Left ventricle myocardium inferior (tissue), 1 donor: ENCODE measurements at places on chromosomes 13 and 19. TPM values are rescaled to one million over a fixed set of nuclear protein-coding genes. Genes with fewer than 3 reads are reported as not detected.

Gene MEDAG
- total RNA-seq, result 5.9 TPM

Gene ZNF534
- 0.44 TPM for total RNA-seq

Gene JOSD2
- total RNA-seq, result 28.6 TPM

DNA sequence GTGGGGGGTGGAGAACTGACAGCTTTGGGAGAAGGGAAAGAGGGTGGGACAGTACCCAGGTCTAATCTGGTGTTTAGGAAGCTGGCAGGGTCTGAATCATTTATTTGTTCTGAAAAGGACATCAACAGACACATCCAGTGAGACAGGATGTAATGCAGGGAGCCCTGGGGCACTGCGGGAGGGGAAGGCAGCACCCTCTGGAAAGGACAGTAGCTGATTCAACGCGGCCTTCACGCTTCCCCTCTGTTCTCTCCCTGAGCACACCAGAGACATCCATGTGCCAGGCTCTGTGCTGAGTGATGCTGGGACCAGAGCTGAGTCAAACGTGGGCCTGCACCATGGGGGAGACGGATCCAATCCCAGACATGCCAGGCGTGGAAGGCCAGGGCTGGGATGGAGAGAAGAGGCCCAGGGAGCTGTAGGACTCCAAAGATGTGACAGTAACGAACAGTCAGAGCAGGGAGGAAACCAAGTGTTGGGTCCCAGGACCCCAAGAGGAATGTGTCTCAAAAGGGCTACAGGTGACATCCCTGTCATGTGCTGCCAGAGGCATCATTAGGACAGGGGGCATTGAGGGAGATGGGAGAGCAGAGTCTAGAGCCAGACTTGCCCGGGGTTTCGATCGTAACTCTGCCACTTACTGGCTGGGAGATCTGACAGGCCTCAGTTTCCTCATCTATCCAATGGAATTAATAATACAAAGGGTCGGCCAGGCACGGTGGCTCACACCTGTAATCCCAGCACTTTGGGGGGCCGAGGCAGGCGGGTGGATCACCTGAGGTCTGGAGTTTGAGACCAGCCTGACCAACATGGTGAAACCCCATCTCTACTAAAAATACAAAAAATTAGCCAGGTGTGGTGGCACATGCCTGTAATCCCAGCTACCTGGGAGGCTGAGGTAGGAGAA lies 1.7 kb downstream of the ETFB start:
- H3K36me3 ChIP-seq, result no peaks in the 10 kb centered on the region
- no peaks in the 10 kb centered on the region for H3K27me3 ChIP-seq
- peaks cover 55% of the 10 kb centered on the region for H3K4me1 ChIP-seq
- DNase-seq, result no peak

DNA sequence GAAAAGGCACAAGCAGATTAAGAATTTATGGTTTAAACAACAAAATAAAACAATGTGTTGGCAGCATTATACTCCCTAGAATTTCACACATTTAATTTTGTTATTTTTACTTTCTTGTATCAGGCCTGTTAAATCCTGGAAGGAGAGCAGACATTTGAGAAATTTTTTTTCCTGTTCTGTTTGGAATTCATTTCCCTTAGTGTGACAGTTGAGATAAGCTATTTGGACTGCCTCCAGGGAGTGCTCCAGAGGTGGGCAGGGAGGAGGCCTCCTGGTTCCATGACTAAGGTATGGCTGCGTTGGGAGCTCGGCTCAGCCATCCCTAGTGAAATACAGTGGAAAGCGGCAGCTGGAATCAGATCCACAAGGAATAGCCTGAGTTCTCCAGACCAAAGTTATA lies 185.7 kb downstream of the KCNRG start:
- H3K36me3 ChIP-seq, result no peaks in the 10 kb centered on the region
- H3K4me1 ChIP-seq, result peaks cover 12% of the 10 kb centered on the region

Gene TMEM150B
- 2.0 TPM for total RNA-seq

- H3K27ac ChIP-seq, result no peak overlapping the region
- H3K27me3 ChIP-seq, result no peaks in the 10 kb centered on the region
- no peak for DNase-seq
- H3K4me1 ChIP-seq, result no peaks in the 10 kb centered on the region
- no peak overlapping the region for H3K4me3 ChIP-seq
These were observed 569.2 kb downstream of the MYO16 start for GRCh38 chr13:109198585-109198984.

DNA sequence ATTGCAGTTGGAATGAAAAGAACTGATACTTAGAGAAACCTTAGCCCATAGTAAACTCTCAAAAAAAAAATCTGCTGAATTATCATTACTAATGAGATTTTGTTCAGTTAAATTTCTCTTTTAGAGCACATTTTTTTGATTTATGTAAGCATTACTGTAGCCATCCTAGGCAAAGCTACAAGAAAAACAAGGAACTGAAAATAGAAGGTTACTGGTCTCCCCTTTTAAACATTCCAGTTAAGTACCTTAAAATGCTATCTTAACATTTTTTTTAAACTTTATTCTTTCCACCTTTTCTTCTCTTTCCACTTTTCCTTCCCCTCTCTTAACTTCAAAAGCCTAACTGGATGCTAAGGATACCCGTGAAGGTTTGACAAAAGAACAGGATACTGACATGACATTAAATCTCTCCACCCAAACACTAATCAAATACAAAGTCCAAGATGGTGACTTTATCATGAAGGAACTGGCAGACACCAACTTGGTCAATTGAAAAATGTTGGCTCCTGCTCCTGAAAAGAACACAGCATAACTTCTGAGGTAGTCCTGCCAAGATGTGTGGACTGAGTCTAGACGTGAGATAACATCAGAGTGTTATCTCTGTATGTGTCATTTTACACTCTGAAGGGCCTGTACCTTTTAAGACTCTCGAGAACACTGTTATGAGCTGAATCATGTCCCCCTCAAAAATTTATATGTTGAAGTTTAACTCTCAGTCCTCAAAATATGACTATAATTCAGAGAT lies 29.5 kb upstream of the SACS start:
- DNase-seq, result no peak
- no peak overlapping the region for H3K4me3 ChIP-seq
- H3K36me3 ChIP-seq, result no peaks in the 10 kb centered on the region
- no peaks in the 10 kb centered on the region for H3K27me3 ChIP-seq
- H3K4me1 ChIP-seq, result peaks cover 29% of the 10 kb centered on the region

Gene BIVM
- 37.5 TPM for total RNA-seq

- no peak overlapping the region for H3K4me3 ChIP-seq
- H3K27ac ChIP-seq, result no peak overlapping the region
- H3K4me1 ChIP-seq, result peaks cover 32% of the 10 kb centered on the region
- H3K36me3 ChIP-seq, result no peaks in the 10 kb centered on the region
- DNase-seq, result no peak
These were observed 37.1 kb upstream of the RNF113B start for GRCh38 chr13:98214008-98214643.

- H3K4me3 ChIP-seq, result no peak overlapping the region
- no peaks in the 10 kb centered on the region for H3K27me3 ChIP-seq
- H3K4me1 ChIP-seq, result no peaks in the 10 kb centered on the region
- DNase-seq, result no peak
These were observed 746.8 kb upstream of the SLC10A2 start for GRCh38 chr13:103812971-103813370.

DNA sequence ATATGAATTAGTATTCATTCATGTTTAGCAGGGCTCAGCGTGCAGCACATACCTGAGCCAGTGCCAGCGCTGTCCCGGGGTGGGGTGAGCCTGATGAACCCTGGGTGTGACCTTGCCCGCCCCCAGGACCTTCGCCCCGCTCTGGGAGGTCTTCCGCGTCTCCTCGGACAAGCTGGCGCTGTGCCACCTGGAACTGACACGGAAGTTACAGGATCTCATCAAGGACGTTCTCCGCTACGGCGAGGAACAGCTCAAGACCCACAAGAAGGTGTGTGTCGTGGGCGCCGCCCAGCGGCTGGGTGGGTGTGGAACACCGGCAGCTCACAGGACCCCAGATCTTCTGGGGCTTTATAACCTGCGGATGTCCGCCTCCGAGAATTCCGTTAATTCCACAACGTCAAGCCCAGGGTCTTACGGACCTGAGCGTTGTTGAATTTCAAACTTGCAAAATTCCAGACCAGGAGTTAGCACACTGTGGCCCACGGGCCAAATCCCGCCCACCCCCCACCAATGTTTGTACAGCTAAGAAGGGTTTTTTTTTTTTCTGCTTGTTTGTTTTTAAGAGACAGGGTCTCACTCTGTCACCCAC lies 15.4 kb downstream of the FCHO1 start:
- H3K27me3 ChIP-seq, result peaks cover 23% of the 10 kb centered on the region

Gene ZNF497
- 0.41 TPM for total RNA-seq
